Stimulated activated CD8-positive, alpha-beta memory T cell treated with anti-CD3 and anti-CD28 coated beads, Interleukin-15, amount 100 ng/mL, for 1 hour (primary cell): ENCODE measurements at places on chromosomes 1 and 21.
A peak's percentile ranks its signal among the peaks of the same experiment; 100 is the strongest.

DNA sequence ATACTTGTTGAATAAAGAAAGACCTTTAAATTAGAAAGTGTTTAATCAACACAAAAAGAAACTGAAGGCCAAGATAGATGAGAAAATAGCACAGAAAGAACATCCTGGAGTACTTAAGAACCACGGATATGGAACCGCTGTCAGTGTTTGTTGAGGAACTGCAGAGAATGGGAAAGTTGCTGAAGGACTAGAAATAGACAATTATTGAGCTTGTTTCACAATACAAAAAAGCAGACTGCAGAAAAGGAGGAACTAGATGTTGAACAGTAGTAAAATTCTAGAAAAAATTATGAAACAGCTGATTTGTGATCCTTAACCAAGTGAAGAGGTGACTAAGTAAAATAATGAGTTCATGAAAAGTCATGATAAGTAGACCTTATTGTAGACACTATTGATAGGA, 29.7 kb downstream of the MYSM1 start:
- DNase-seq: no peak

GRCh38 chr1:203044546-203045250, 18.4 kb downstream of the PPFIA4 start:
- no peak for DNase-seq

- DNase-seq: no peak
Observed at GRCh38 chr1:54404939-54405897, 976 bp downstream of the SSBP3 start.

DNA sequence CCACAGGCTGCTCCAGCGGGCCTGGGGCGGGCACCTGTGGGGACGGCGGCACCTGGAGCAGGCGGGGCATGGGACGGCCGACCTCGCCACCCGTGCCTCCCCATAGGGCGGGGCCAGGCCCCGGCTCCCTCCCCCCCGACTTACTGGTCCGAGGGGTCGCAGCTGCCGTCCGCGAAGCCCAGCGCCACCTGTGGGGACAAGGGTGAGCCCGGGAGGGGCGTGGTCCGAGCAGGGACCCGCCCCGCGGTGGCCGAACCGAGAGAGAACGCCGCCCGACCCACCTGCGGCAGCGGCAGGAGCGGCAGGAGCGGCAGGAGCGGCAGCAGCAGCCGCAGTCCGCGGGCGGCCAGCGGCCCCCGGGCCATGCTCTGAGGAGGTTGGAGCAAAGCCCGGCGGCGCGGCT, at the start of gene TMEM52:
Gene TMEM52, minus strand, starts transcription at position 379 of the 403 bp plus-strand sequence. Its CDS starts 14 bp downstream, at position 365.
- peak; percentile 14 for DNase-seq
